Activated CD4-positive, alpha-beta T cell treated with anti-CD3 and anti-CD28 coated beads, Interleukin-2, amount 50 U/mL, for 48 hours (primary cell): ENCODE measurements at places on chromosomes 3 and 15.

GRCh38 chr3:68055215-68055614 is 400.8 kb upstream of the SUCLG2 start:
- no peak for DNase-seq

DNA sequence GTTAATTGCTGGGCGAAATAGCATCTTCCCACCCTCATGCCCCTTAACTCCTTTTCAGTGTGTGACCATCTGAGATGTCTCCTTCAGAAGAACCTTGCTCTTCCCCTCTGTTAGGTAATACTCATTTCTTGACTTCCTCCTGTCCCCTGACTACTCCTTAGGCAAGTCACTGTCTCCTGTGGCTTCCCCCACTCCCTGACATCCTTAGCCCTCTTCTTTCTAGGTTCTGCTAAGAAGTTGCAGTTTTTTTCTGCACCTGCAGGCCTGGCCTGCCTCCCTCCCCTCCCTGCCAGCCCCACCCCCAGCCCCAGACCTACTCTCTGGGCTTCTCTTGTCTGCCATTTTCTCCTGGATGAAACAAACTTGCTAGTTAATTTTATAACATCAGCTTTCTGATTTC is 15.2 kb upstream of the EID1 start:
- no peak for DNase-seq

DNA sequence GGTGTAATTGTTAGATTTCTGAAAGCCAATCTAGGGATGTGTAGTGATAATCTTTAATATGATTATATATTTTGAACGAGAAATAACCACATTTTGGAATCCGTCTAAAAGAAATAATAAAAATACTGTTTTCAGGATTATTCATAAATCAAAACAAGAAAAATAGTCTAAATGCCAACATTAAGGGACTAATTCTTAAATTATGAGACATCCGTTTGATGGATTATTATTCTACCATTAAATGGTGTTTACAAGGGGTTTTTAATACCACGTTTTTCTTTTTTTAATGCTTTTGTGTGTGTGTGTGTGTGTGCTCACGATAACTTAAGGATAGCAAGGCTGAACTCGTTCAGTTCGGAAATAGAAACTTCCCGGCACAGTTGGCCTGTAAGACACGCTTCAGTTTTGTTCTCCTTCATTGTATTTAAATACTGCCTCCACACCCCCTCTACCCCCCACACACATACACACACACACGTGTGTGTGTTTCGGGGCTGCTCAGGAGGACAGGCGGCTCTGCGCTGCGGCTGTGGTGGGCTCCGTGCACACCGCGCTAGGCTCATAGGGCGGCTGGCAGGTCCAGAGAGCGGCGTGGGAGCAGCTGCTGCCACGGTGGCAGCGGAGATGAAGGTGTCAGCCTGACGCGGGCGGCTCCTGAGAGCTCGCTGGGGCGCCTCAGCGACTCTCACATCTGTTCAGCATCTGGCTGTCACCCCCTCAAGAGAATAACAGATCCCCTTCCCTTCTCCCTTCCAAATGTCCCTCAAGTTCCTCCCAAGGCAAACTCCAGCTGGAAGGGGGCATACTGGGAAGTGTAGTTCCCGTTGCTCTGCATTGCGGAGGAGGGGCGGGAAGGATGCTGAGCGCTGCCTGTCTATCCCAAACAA is 23.0 kb upstream of the ANP32A start:
- DNase-seq = peak; percentile 14

DNA sequence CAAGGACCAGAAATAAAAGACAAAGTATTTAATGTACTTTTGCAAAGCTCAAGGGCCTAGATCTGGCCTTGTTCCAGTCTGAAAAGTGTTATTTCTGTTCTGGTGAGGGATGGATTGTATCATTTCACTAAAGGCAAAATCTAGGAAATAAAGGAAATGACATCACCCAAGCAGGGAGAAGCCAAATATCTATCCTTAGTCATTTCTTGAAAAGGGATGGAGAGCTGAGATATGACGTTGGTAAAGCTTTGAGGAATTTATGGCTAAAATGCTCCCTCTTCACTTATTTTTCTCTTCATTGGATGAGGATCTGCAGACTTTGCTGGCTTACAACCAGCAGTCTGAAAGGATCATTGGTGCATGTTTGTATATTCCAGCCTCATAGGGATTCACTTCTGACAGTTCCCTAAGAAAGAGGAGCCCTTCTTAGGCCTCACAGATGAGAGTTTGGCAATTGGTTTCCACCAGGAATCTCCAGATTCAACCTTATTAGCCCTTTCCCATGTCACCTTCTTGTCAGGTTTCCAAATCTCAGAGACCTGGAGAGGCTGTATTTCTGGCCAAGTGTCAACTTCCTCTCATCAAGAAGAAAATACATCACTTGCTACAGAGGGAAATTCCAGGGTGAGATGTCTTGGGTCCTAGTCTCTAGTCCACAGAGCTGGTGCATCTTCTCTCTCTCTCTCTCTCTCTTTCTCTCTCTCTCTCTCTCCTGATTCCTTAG is 93.7 kb upstream of the BOC start:
- no peak for DNase-seq

DNA sequence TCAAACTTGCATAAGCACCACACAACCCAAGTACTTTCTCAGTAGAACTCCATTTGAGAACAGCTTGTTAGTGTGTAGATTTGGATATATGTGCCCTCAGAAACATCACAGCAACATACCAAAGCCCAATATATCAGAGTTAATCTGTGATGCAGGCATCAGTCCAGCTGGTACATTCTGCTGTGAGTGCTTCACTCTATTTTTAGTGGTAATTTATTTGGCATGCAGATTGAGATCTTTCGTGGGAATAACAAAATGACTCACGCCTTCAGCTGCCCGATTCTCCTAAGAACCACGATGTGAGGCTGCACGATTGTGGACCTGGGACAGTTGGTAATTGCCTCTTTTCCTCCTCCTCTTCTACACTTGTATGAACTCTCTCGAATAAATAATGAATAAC is 730.7 kb downstream of the SQOR start:
- DNase-seq = no peak

DNA sequence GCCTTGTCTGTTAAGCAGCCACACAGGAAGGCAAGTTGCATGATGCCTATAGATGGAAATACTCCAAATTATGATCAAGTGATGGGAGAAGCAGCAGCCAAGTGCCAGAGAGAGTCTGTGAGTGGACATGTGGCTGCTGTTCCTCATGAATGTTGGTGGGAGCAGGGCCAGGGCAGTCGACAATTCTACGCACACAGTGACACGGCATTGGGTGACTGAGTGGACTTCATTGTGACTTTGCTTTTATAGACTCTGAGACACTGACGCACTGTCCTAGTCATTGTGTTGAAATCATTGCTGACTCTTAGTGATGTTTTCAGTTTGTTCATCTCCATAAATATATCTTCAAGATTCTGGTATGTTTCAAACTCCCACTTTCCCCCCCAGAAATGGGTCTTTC is 246.3 kb upstream of the SEMA6D start:
- DNase-seq = no peak

- DNase-seq = no peak
Measured at GRCh38 chr3:37949866-37950265, 40.7 kb upstream of the VILL start.

DNA sequence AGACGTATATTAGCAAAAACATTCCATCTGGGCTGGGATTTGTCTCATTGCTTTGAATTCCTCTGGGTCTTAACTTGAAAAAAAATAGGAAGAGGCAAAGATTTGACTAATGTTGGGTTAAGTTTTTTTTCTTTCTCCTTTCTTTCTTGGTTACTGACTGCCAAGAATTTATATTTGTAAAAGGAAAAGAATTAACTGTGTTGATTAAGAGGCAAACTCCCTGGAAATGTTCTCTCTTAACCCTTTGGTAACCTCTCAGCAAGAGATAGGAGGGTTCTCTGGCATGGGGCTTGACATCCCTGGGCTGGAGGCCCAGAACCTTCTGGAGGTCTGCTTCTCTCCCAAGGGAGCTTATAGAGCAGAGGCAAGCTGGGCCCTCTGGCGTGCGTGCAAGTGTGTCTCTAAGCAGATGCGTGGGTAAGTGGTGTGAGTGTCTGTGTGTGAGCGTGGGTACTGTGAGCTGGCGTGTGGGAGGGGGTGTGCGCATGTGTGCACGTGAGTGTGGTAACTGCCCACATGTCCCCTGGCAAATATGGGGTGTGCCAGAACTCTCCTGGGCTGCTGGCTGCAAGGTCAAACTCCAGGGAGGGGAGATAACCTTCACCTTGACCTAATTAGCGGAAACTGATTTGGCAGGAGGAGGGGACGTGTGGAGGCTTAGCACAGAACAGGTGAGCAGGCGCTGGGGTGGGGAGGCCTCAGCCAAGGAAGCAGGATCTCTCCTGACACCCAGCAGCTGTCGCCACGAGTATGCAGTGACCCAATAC is 49.4 kb upstream of the MAGEF1 start:
- DNase-seq = no peak

- DNase-seq = no peak
Measured at GRCh38 chr15:70353606-70354345, 256.1 kb upstream of the TLE3 start.

DNA sequence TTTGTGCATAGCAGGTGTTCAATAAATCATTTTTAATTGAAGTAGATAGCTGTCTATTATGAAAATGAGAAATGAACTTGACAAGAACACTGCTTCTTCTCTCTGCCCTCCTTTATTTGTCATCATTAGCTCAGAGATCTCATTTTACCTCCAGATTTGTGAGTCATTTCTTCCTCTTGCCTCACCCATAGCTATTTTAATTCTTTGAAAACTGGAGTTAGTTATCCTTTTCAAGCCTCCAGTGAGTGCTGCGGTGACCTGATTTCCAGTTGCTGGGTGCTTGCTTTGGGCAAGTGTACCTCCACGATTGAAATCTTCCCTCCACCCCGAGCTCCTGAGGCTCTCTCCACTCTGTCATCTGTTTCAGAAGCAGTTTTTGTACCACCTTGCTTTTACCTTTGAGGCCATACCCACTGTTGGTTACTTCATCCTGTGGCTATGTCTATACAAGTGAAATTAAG is 114.6 kb downstream of the NFKBIZ start:
- peak; percentile 43 for DNase-seq

GRCh38 chr3:58129041-58129770 is 81.6 kb downstream of the DNASE1L3 start:
- DNase-seq = no peak

- no peak for DNase-seq
Measured at GRCh38 chr15:73176598-73176997, 124.3 kb downstream of the NEO1 start.

DNA sequence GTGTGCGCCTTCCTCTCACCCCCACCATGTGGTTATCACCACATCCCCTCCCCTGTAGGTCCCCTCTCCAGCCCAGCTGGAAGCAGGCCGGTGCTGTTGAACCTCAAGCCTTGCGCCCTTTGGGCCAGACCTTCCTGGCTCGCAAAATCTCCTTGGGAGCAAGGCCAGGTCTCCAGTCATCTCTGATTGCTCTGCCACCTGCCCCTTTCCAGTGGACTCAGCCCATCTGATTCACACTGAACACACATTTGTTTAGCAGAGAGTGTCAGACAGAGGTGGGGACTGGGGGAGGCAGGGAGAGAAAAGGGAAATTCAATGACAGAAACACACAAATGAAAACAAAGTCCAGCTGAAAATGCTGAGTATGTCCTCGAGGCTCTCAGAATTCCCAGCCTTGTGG is 119.4 kb downstream of the TPRA1 start:
- DNase-seq = no peak
